Stimulated activated naive CD4-positive, alpha-beta T cell treated with Interleukin-2 at 50 U/mL for 16 hours (primary cell): ENCODE measurements at places on chromosomes 5 and 9.

GRCh38 chr5:52148679-52149078 lies 639.0 kb upstream of the ITGA1 start:
- DNase-seq, result no peak

DNA sequence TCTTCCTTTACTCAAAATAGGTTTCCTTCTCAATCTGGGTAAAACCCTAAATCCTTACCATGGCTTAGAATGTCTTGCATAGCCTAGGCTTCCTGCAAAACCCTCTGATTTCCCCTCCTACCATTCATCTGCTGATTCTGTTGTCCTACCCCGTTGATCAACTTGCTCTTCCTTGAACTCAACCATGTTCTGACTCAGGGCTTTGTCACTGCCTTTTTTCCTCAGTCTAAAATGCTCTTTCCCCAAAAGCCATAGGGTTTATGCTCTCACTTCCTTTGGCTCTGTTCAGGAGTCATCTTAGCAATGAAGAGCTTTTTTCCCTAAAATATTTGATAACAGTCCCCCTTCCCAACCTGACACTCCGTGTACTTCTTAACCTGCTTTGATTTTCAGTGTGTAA lies 79.4 kb upstream of the IZUMO3 start:
- DNase-seq, result no peak

DNA sequence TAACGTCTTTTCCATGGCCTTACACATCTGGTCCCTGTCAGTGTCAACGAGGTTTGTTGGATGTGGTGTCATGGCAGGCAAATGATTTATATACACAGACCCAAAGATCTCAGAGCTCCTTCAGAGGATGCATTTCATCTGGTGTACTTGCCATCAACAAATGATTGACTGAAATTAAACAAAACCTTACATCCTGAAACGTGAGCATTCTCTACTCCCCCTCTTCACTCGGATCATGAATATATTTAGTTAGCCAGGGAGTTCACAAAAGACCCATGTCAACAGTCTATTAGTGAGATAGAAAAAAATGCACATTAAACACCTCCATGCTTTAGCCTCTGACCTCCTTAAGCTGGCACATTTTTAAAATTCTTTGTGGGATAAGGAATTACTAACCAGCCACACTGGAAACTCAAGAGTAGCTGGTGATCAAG lies 215.6 kb downstream of the EFNA5 start:
- no peak for DNase-seq

- DNase-seq, result no peak
Observed at GRCh38 chr9:92094655-92095054, 20.6 kb downstream of the SPTLC1 start.

DNA sequence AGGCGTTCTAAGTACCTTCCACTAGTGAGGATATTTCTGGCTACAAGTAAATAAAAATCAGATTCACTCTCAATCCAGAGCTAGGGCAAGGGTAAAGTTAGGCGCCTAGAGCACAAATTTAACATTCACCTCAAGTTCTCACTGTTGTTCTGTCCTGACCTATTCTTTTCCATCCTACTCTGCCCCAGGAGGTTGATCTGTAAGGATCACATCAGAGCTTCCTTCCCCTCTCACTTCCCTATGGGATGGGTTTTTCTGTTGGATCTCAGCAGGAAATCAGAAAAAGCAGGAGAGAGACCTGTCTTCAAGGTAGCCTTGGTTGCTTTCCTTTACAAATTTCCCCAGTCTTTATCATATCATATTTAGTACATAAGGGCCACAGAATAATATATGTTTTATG lies 316.7 kb downstream of the GABRG2 start:
- no peak for DNase-seq

DNA sequence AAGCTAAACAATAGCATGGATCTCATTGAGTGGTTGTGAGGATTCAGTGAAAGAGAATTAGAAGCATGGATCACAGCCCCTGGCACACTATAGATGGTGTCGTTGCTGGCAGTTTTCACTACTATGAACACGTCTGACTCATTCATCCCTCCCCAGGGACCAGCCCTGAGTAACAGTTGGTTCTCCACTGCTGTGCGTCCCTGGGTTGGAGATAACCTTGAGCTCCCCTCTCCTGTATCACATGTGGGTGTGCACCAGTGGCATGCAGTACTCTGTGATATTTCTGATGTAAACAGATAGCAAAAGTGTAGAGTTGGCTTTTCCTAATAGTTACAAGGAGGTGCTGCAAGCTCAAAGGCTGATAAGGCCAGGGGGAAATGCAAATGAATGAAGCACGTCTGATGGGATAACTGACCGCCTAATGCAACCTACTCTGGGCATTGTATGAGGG lies 8.8 kb upstream of the LCP2 start:
- DNase-seq, result no peak

- no peak for DNase-seq
Observed at GRCh38 chr9:137387891-137388560, 34.9 kb downstream of the EXD3 start.
